ENCODE measurements at places on chromosomes 5 and 9. TPM values are rescaled to one million over a fixed set of nuclear protein-coding genes. Genes with fewer than 3 reads are reported as not detected.

The IFNA2 gene
- total RNA-seq = not detected

The C5orf34 gene
- 1.3 TPM for total RNA-seq

The PPP3R2 gene
- total RNA-seq = not detected

The ADAMTSL2 gene
- total RNA-seq = under 0.01 TPM

The PCDHGB3 gene
- 7.1 TPM for total RNA-seq

The LCN10 gene
- total RNA-seq = not detected

The SPINK4 gene
- total RNA-seq = not detected

The DMRT2 gene
- not detected for total RNA-seq

The F2RL2 gene
- total RNA-seq = 42.3 TPM

The SHISAL2B gene
- total RNA-seq = not detected

The SPATA31A5 gene
- not detected for total RNA-seq

The PLAC8L1 gene
- not detected for total RNA-seq

The OR1Q1 gene
- total RNA-seq = not detected

The SEMA5A gene
- total RNA-seq = 12.5 TPM

The NTRK2 gene
- 0.17 TPM for total RNA-seq

The CCNB1 gene
- total RNA-seq = 19.0 TPM

The FCHO2 gene
- 19.4 TPM for total RNA-seq

The PLAA gene
- 37.7 TPM for total RNA-seq

Data from smooth muscle cell of trachea (primary cell).